NCI-H187 treated with DMSO at 0.1 percent for 48 hours (cell line): ENCODE measurements at places on chromosomes 13 and 19.

DNA sequence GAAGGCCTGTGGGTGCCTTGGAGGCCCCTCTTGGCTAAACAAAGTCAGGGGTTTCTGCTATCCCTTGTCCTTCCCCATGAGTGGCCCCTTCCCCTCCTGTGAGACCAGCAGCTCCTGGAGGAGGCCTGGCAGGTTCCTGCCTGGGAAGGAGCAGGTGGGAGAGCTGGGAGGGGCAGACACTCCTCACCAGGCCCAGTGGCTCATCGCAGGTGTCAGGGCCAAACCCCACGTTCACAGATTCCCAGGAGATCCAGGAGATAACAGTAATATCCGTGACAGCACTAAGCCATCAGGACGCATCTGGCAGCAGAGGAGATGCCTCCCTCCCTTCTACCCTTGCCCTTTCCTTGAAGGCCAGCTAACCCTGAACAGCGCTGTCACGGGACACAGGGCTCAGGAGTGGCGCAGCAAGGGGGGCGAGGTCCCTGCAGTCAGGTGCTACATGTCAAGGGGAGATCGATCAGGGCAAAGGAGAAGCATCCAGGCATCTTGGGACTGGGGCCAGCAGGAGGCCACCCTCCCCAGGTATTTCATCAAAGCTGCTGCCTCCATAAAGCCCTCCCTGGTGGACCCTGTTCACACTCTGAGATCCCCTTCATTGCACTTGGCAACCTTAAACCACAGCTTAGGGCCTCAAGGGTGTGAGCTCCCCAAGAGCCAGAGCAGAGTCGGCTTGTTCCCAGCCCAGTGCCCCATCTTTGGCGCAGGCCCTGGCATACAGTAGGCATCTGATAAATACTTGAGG lies 4.8 kb downstream of the CEBPA start:
- no peak for DNase-seq

DNA sequence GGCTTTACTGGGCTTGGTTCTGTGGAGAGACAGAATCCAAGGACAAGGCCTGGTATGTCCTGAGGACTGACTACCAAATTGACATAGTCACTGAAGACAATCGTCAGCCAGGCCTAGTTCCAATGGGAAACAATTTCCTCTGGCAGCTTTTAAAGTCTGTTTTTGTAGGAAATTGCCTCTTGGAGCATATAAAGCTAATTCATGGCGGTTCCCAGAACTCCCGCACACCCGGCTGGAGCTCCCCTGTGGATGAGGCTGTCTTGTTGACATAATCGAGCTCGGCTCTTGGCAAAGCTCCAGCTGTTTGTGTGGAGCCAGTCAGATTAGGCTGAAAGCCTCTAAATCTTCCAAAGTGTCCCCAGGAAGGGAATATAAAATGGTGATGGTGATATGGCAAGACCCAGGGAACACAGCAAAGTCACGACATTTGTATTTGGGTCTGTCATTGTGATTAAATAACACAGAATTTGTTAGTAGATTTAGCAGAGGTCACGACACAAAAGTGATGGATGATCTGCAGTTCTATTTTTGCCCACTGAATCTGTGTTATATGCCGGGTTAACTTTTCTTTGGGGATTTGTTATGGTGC lies 395.0 kb downstream of the PCDH9 start:
- DNase-seq, result peak; percentile 7

DNA sequence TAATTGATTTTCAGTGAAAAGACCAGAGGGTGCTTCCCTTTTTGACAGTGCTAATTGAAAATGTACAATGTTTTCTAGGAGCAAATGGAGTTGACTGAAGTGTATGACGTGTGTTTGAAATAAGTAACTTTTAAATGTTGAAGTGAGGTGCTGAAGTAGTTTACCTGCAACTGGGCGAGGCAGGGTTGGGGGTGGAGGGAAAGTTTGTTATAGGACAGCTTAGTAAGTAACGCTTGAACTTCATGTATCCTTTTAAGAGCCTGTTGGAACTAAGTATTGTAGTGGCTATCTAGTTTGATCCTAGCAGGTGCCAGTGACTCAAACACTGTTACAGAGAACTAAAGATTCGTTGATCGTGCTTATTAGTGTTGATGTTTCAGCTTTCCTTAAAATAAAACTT lies 5.9 kb downstream of the SLAIN1 start:
- DNase-seq, result no peak

DNA sequence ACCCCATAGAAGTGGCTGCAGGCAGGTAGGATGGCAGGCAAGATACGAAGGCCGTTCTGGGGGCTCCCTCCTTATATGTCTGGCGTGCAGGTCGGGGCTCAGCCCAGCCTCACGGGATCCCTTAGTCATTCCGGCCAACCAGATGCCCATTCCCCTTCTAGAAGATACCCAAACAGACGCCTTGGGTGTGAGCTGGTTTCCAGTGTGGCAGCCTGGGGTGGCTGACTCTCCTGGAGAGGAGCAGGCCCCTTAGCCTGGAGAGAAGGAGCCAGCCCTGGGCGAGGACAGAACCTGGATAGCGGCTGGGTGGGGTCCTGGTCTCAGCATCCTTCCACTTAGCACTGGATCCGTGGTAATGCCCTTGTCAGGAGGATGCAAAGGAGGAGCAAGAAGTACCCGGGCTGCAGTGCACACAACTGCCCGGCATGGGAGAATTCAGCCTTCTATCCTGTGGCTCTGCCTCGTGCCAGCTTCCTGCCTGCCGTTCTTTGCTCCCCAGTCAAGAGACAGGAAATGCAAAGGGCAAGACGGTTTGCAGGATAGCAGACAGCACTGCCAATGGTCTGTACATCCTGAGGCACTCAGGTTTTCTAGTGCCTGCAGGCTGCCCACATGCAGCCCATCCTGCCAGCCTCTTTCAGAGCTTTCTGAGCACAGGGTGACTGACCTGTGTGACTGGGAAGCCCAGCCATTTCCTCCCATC lies 56.7 kb upstream of the WASF3 start:
- DNase-seq, result no peak

DNA sequence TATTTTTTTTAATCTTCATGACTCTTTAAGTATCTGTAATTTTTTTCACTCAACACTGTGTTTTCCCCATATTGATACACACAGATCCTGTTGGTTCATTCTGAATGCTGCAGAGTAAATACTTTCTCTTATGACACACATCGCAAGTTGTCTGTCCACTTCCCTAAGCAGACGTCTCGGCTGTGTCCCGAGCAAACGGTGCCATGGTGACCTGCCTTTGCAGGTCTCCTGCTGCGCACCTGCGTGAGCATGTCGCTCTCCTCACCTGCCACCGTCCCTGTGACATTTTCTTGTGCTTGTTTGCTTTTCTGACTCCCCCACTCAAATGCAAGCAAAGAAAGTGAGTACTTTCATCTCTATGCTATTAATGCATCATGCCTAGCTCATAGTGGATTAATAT lies 57.8 kb downstream of the CCDC70 start:
- no peak for DNase-seq

DNA sequence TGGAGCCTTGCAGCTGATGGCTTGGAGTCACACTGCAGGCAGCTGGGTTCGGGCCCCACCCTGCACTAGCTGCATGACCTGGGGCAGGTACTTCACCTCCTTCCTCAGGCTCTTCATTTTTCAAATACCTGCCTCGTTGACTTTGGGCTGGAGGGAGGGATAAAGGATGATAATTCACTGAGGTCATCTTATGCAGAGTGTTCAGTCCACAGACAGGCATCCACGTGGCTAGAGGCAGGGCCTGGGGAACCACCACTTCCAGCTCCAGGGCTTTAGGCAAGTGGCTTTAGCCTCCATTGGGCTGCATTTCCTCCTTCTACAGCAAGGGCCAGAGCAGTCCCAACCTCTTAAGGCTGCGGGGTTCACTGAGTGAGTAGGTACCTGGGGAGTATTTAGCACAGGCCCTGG lies 84.8 kb downstream of the SIPA1L3 start:
- no peak for DNase-seq

GRCh38 chr13:27151798-27152599 lies 19.6 kb downstream of the USP12 start:
- no peak for DNase-seq

- no peak for DNase-seq
These were observed 11.3 kb upstream of the RFC3 start for GRCh38 chr13:33806470-33807248.

DNA sequence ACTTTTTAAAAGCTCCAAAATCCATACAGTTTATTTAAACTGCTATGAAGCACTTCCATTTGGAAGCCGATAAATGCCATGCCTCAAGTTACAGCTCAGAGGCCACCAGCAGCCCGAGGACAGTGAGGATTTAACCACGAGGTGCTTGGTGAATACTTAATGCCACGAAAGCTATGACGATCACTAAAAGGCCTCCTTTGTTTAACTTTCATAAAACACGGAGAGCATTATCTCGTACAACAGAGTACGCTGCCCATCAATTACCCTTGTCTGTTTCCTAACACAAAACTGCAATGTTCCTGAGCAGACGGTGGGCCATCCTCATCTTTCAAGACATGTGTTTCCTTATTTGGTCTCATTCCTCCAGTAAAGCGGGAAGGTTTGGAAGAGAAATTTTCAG lies 58.4 kb downstream of the PEPD start:
- DNase-seq, result no peak

GRCh38 chr13:110422913-110423688 lies 116.0 kb downstream of the COL4A2 start:
- no peak for DNase-seq

- DNase-seq, result no peak
These were observed 1108.4 kb upstream of the PCDH20 start for GRCh38 chr13:62524061-62524460.

DNA sequence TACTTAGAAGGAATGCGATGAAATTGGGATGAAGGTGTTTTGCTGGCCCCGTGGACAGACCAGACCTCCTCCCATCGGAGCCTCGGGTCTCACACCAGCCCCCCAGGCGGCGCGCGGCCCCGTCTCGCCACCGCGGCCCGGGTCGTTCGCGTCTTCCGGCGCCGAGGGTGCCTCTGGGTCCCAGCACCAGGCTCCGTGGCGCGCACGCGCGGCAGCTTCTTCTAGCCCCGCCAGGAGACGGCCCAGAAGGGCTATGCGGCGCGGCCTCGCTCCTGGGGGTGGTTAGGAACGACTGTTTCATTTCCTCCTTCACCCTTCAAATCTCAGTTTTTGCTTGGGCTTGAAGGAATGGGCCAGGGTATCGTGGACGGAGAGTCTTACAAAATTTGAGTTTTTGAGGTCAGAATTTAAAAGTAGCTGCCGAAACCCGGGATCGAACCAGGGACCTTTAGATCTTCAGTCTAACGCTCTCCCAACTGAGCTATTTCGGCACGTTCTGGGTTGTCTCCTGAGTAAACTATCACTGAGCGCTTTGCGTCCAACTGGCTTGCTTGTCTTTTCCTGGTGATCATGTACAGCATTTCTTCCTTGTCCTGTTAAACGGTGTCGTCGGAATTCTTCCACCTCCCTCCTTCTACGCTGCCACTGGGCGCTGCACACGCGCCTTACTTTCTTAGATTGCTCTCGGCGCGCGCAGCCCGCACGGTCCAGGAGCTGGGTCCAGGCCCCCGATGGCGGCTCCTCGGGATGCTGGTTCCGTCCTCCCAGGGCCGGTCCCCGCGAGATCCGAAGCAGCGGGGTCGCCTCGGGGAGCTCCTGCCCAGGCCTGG lies 46.5 kb downstream of the TGDS start:
- DNase-seq, result peak; percentile 93

DNA sequence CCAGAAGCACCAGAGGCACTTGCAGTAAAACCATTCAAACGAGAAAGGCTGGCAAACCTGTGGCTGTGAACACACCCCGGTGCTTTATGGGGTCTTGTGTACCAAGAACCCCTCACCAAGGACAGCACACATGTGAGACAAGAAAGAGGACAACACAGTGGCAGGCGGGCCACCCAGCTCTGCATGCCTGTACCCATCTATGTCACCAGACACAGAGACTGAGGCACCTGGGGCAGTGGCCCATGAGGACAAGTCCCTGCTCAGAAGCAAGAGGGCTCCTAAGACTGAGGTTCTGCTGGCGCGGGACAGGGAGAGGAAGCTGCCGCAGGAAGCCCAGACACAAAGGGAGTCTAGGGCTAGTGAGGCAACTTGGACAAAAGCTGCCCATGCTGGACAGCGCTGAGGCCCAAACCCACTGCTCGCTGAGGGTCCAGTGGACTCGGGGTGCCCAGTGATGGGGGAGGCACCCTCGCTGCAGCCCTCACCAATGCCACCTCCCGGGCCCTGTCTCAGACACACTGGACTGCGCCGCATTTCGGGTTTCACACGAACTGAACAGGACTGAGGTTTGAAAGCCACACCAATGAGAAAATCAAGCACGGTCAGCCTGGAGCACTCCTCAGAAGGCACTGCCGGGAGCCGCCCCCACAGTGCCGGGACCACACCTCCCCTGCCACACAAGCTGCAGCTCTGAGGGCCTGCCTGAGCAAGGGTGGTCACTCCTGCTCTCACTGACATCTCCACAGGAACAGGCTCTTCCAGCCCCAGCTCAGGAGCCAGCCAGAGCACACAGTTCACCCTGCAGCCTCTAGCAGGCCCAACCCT lies 232.7 kb downstream of the TUBA3C start:
- no peak for DNase-seq

- no peak for DNase-seq
These were observed 15.2 kb upstream of the PABPC3 start for GRCh38 chr13:25080773-25081172.

GRCh38 chr13:112073245-112074138 lies 6.5 kb downstream of the SOX1 start:
- DNase-seq, result no peak

- no peak for DNase-seq
These were observed 49.8 kb upstream of the TRPC4 start for GRCh38 chr13:37919329-37919880.

DNA sequence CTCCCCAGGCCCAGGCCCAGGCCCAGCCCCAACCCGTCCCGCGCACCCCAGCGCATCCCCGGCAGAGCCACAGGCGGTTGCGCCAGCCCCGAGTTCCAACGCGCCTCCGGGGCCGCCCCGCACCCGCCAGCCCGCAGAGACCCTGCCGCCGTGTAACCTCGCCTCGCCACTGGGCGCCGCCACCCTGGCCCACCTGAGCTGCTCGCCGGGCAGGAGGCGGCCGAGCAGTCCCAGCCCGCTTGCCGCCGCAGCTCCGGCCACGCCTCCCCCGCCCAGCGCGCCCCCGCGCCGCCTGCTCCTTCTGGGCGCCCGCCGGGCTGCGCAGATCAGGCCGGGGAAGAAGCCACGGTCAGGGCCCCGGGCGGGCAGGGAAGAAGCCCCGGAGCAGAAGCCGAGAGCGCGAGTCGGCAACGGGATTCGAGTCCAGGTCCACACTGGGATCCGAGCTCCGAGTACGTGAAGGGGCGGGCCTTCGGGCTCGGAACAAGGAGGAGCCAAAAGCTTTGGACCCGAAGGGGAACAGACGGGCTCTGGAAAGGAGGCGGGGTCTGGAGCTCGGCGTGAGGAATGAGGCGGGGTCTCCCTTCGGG lies at the start of gene MBOAT7:
TSS of gene MBOAT7 (minus strand) at position 436 of the 590 bp plus-strand sequence. CDS start 1,072 bp downstream, outside the sequence.
- DNase-seq, result no peak

- DNase-seq, result no peak
These were observed 15.6 kb upstream of the KCNC3 start for GRCh38 chr19:50344661-50345318.

- no peak for DNase-seq
These were observed 13.3 kb downstream of the KCNC3 start for GRCh38 chr19:50315773-50316448.

- no peak for DNase-seq
These were observed 19.4 kb upstream of the F7 start for GRCh38 chr13:113086031-113086750.

DNA sequence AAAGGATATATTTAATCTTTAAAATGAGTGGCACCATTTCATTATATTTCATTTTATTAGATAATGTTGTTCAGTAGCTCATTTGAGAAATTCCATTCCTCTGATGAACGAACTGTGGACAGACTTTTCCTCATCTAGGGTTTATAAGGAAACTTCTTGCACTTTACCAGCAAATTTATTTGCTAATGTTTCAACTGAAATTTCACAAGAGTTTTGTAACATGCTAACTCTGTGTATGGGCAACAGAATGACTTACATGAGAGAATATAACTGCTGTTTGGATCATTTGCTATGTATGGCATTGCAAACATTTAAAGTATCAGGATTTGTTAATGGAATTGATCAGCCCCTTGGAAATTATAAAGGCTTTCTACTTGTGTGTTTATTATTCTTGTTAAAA lies 3.7 kb upstream of the IRS2 start:
- DNase-seq, result no peak
